Erythroblast (primary cell): ENCODE measurements at places on chromosomes 11 and 22.

DNA sequence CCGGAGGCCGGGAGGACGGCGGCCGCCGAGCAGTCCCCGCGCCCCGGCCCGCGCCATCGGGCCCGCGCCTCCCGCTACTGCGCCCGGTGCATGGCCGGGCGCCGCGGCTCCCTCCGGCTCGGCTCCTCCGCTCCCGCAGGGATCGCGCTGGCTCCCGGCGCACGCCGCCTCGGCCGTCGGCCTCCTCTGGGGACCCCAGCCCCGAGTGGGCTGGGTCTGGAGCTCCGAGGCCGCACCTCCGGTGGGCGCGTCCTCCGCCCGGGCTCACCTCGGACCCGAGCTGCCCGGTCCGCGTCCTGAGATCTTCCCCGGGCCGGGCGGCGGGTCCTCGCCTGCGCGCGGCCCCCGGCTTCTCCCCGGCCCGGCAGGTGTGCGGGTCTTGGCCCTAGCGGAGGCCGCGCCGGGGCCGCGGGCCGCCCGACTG is 251 bp downstream of the SHISA8 start:
- no peak for DNase-seq

DNA sequence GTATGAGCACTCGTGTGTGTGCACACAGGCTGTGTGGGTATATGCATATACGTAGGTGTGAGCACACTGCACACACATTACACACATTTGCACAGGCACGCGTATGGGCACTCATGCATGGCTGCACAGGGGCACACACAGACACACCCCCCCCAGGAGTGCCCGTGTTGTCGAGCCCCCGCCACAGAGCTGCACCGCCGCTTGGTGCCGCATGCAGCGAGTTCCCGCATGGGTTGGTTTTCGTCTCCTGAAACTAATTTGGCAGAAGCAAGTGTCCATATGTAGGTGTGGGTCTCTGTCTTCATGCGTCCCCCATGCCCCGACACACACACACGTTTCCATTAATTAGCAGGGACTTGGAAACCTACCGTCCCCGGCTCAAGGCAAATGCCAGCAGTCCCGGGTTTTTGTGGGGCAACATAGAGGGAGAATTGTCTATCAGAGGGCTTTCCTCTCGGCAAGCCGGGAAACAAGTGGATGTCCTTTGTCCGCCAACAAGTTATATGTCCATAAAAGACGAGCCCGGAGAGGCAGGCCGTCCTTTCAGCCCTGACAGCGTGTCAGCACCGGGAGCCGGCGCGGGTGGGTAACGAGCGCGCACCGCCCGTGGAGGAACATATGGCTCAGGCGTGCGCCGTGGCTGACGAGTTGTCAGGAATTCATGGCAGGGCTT is 1291.7 kb downstream of the BRD1 start:
- DNase-seq = no peak

DNA sequence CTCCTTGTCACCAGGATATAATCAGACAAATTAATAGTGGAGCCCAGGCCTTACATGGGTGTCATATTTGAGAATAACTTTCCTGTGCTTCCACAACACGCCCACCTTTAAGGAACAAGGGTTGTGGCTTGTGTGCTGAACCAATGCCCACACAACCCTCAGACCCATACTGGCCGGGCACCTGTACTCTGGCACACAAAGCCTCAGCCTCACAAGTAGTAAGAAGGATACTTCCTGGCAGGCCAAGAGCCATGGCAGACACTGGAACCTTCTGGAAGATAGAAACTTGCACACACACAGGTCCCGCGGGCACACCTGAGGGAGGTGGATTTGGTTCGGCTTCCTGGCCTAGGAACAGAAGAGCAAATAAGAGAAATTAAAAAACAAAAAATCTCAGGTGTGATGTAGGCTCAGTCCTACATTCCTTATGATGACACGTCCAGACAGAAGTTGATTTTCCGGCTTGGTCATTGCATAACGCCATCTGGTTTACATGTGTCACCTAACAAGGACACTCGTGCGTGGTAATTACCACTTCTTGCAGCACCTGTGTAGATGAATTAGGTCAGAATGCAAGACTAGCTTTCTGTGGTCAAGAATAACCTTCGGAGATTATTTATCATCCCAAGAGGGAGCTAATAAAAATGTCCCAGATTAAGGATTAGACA is 5.8 kb upstream of the BRD1 start:
- no peak for DNase-seq

GRCh38 chr11:63448646-63449045 is 42.3 kb downstream of the PLAAT5 start:
- DNase-seq = no peak

GRCh38 chr22:28815729-28816128 is 15.4 kb upstream of the XBP1 start:
- DNase-seq = no peak

- no peak for DNase-seq
Measured at GRCh38 chr11:120028897-120029258, 109.0 kb downstream of the TRIM29 start.

GRCh38 chr11:87339416-87339815 is 301.7 kb downstream of the TMEM135 start:
- DNase-seq = no peak

- DNase-seq = no peak
Measured at GRCh38 chr11:95556011-95556341, 233.6 kb downstream of the FAM76B start.

GRCh38 chr11:27031754-27032153 is 8.9 kb upstream of the BBOX1 start:
- no peak for DNase-seq

DNA sequence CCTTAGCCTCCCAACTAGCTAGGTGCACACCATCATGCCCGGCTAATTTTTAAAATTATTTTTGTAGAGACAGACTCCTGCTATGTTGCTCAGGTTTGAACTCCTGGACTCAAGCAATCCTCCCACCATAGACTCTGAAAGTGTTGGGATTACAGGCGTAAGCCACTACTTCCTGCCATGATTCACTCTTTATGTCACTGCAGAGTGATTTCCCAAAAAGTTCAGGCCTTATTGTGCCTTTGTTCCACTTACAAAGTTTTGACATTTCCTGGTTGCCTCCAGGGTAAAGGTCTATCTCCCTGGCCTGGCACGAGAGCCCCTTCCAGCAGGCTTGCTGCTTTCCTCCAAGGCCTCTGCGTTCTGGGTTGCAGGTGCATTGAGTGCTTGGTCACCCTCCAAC is 44.6 kb upstream of the RIC3 start:
- no peak for DNase-seq

- no peak for DNase-seq
Measured at GRCh38 chr11:131522851-131523250, 152.4 kb downstream of the NTM start.

- peak; percentile 69 for DNase-seq
Measured at GRCh38 chr11:117907276-117908108, 21.7 kb downstream of the TMPRSS13 start.

DNA sequence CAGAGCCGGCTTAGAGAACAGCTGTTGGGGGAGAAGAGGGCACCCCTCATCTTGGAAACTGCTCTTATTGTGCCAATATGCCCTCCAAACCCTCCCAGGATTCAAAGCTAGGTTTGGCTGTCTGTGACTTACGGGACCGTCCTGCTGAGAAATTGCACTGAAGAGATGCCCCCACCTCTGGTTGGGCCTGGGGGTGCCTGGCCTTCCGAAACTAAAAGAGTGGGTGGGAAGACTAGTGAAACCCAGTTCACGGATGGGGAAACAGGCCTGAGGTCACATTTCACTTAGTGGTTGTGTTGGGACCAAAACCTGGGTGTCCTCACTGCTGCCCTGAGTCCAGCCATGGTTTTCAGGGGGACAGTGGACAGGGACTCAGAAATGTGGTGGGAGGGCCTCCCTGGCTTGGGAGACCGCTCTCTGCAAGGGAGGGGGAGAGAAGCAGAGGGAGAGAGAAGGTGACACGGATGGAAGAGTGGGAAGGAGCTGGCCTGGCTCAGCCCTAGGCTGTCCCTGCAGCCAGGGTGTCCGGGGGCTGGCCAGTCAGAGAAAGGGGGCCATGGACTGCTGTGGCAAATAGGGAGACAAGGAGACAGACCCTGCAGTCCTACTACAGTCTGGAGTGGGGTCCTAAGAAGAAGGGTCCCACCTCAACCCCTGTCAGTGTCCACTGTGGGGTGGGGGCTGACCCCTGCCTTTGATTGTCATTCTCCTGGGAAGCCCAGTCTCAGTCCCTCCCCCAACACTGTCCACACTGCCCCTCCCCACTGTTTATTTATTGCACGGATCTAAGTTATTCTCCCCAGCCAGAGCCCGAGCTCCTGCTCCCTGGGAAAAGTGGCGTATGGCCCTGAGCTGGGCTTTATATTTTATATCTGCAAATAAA is 13.6 kb downstream of the MAFF start:
- DNase-seq = no peak

DNA sequence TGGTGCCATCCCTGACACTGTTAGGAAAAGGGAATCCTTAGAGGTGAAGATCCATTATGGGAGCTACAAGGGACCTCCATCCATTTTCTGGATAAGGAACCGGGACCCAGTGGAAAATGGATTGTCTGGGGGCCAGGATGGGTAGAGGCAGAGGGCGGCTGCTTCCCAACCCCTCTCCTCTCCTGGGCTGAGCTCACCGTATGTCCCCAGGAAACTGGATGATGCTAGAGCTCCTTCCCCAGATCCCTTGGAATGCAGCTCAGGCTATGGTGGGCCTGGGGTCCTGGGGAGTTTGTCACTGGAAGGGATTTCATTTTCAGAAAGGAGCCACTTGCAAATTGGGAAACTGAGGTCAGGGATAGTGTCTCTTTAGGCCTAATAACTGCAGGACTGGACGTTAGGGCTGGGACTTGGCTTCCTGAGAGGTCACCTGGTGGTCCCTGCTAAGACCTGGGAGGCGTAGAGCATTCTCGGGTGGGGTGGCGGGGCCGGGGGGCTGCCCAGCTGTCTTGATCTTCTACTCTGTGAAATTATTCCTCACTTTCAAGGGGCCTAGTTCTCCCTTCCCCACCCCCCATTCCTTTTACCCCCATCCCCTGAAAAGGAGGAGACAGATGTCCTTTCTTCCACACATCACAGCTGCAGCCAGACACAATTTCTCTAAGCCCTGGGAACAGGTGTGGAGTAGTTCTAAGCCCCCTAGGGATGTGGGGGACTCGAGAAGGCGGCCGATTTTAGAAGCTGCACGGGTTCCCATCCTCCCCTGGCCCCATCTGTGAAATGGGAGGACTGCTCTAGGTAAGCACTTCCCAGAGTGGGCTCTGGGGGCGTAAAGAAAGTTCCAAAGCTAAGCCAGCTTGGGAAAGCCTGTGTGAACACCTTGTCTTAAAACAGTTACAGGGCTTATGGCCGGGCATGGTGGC is 99.8 kb downstream of the PKNOX2 start:
- no peak for DNase-seq

- peak; percentile 64 for DNase-seq
Measured at GRCh38 chr11:63767565-63768236, 874 bp downstream of the ZFTA start.

GRCh38 chr11:17721242-17721999 is 2.0 kb downstream of the MYOD1 start:
- no peak for DNase-seq

DNA sequence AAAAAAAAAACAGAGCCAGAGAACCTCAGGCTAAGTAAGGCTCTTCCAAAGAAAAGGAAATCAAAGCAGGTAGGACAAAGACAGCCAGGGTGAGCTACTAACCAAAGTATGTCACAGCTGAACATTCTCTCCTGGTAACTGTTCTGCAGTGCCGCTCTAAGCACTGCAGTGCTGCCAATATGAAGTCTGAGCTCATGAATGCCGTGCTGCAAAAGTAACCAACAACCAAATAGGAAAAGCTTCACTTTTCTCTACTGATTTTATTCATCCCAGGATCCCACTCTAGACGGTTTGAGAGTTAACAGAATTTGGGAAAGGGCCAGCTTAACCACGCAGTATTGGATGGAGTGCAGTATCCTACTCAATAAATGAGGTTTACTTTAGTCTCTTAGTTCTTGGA is 3.5 kb downstream of the SIK3 start:
- no peak for DNase-seq
